ENCODE measurements at places on chromosomes 3 and 15. TPM values are rescaled to one million over a fixed set of nuclear protein-coding genes. Genes with fewer than 3 reads are reported as not detected.
A peak's percentile ranks its signal among the peaks of the same experiment; 100 is the strongest.

- no peak for DNase-seq
Measured at GRCh38 chr15:69994429-69995205, 103.1 kb downstream of the TLE3 start.

DNA sequence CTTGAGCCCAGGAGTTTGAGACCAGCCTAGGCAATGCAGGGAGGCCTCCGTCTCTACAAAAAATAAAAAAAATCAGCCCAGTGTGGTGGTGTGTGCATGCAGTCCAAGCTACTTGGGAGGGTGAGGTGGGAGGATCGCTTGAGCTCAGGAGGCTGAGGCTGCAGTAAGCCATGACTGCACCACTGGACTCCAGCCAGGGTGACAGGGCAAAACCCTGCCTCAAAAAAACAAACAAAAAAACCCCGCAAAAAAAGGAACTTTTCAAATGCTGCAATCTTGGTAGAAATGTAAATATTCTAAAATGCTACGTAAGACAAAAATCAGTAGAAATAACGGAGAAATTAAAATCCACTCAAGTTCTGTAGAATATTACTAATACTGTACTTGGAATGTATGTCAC lies 108.1 kb upstream of the MELTF start:
- DNase-seq = no peak

Gene C3orf85
- not detected for total RNA-seq

Gene CD200R1
- total RNA-seq = 0.64 TPM

DNA sequence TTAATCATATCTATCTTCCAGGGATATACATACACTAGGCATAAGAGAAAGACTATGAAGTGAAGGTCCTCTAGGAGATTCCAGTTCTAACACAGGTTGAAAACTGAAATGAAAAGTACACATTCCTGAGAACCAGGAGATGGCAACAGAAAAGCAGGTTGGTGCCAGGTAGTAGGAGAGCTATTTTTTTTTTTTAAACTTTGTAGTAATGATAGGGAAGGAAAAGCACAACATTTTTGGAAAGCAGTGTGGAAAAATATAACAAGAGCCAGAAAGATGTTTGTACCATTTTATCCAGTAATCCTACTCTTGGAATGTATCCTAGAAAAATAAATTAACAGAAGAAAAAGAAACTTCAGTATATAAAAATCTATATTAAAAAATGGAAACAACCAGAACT lies 189.9 kb downstream of the DTWD1 start:
- no peak for DNase-seq

Gene CCR2
- total RNA-seq = 0.45 TPM

Gene FBXO22
- total RNA-seq = 25.1 TPM

Gene CYP1A2
- total RNA-seq = not detected

- no peak for DNase-seq
Measured at GRCh38 chr15:35914573-35914972, 368.6 kb upstream of the DPH6 start.

DNA sequence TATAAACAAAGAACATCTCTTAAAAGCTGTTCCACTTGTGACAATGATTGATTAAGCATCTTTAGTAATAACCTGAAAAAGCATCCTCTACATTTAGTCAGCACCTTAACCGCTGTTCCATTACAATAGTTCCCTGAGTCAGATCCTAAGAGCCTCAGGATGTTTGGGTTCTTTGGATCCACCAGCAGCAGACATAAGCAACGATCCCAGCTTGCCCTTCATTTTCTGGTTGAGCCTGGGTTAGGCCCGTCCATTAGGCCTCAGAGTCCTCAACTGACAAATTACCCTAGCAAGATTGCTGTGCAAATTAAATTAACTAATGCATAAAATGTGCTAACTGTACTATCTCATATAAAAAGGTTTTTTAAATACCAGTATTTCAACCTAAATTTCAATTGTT lies 42.3 kb upstream of the ROBO1 start:
- DNase-seq = no peak

DNA sequence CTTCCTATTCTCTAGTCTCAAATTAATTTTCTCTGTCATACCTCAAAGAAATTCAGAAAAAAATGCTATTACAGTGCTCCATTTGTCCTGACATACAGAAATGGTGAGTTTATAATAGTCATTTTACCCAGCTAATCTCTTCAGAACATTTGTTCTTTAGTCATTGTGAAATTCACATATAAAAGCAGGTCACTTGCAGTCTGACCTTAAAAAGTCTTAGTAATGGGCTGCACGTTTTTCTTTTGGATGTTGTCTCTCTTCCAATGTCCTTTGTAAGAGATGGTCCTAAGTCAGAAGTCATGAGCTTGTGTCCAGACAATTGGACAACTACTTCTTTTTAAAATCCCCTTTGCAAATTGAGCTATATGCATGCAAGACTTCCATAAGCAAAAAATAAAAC lies 17.0 kb upstream of the IL1RAP start:
- DNase-seq = no peak

DNA sequence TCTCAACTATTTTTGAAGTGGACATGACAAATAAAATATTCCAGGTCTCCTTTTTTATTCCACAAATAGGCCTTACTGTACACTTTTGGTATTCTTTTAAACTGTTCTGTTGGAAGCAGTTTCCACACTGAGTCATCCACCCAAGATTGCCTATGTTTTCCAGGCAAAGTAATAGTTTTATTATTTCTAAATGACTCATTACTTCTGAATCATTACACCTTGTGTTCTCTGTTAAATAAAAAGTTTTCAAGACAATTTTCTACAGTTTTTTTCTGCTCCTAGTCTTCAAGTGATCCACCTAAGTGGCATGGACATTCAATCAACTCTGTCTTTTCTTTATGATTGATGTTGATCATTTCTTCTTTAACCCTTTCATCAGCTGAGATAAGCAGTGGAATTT lies 26.5 kb downstream of the PPP2R3A start:
- DNase-seq = no peak

DNA sequence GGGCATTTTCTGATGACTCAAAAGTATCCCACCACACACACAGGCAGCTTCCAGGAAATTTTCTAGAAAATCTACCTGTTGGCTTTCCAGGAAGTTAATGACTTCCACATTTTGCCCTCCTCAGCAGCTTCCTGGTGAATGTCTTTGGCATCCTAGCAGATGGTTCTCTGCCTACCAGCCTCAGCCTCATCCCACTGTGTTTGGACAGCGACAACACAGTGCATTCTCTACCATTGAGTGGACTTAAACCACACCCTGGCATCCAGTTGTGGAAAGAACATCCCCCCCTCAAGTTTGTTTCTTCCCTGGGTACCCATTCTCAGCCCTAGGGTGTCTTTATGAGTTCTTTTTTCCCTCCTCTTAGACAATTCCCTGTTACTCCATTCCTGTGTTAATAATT lies 50.8 kb upstream of the GADL1 start:
- DNase-seq = no peak

DNA sequence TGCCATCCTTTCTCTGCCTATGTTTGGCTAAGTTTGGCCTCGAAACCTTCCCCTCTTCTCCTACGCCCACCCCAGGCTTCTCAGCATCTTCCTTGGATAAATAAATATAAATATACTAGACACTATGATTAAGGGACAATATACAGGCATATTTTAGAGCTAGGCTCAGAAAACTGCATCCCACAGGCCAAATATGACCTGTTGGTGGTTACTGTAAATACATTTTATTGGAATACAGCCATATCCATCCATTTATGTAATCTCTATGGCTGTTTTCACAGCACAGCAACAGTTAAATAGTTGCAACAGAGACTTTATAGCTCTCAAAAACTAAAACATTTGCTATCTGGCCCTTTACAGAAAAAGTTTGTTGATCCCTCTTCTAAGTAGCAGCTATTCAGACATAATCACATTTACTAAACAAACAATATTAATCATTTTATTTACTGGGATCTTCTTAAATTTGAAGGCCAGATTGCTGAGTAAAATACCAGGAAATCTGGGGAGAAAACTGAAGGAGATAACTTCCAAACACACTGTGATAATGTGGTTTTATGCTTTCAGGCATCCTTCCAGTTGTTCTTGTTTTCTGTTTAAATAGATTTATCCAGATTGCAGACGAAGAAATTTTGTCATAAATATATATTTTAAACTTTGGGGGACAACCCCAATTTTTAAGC lies 269.7 kb upstream of the THRB start:
- DNase-seq = no peak

- DNase-seq = no peak
Measured at GRCh38 chr3:111846039-111846438, 13.0 kb upstream of the PHLDB2 start.

DNA sequence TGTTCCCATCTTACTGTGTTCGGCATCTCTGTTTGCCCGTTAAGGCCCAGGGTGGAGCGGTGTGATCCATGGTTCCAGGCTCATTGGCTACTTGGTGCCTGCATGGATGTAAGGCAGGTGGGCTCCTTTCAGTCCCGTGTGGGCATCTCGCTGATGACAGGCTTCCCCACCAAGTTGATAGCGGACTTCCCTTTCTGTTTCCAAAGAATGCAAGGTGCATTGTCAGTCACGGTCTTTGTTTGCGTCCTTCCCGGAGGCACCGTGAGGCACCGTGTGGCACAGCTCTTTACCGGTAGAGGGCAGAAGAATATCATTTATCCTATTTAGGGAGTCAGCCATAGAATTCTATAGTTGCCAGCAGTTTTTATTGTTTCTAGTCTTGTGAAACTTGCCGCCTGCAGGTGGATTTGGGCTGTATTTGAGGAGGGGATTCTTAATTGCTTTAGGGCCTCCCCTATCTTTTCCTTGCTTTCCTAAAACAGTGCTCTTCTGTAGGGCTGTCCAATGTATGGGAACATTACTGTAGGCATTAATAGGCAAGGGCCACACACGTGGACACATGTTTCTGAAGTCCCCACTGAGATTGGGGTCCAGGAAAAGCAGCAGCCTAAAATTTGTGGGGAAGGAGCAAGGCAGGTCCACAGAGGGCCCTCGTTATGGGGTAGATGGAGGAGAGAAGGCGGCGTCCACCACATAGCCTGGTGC lies 244.1 kb downstream of the SLCO3A1 start:
- DNase-seq = peak; percentile 77

- DNase-seq = no peak
Measured at GRCh38 chr3:157051055-157051454, 108.9 kb downstream of the CCNL1 start.

Gene NUDT16
- 13.2 TPM for total RNA-seq

GRCh38 chr3:37221407-37221806 lies 47.0 kb upstream of the LRRFIP2 start:
- DNase-seq = no peak

DNA sequence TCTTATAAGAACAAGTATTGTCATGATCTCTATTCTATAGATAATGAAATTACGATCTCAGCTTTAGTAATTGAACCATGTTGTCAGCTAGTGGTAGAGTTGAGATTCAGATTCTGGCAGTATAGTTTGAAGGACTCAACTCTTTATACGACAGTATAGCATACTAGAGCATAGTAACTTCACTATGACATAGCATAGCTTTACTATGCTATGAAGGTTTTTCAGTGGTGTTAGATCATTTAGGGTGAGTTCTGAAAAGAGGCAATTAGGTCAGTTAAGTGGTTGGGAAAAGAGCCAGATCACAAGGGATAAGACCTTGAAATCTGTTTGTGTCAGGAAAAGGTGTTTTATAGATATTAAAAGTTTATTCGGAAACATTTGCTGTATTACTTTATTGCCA lies 8.1 kb downstream of the STX19 start:
- no peak for DNase-seq

Gene LMAN1L
- total RNA-seq = 0.09 TPM

GRCh38 chr3:35120026-35120425 lies 519.3 kb upstream of the ARPP21 start:
- no peak for DNase-seq
